ENCODE measurements at places on chromosomes 6 and 20.

GRCh38 chr6:16352258-16352635, 113.9 kb downstream of the GMPR start:
- no peak for DNase-seq

GRCh38 chr6:41705311-41705995, 30.0 kb downstream of the TFEB start:
- no peak for DNase-seq

DNA sequence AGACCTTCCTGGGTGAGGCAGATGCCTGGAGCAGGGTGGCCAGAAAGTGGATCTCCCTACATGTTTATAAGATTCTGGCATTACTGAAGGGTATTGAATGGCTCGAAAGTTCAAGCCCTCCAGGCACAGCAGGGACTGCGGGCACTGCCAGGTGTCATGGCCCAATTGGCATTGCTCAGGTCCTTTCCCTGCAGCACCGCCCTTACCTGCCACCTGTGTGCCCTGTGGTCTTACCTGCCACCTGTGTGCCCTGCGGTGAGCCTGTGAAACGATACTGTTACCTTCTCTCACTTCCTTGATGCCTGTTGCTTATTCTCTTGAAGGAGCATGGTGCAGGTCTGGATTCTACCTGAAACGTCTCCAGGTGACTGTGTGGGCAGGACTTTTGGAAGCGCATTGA, 32.2 kb downstream of the SMOC2 start:
- no peak for DNase-seq

DNA sequence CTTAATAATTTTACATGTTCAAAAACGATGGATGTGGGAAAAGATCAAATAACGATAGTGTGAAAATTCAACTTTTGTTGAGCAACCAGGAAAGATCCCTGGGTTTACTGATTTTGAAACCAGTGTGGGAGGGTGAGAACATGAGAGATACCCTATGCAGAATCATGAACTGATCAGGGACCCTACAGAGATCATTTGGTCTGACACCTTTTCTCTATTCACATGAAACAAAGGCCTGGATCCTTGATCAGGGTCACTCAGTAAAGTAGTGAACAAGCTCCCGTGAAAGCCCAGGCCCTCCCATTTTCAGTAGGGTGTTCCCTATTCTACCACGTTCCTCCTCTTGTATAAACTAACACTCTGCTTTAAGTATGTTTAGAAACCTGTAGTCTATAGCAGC, 60.5 kb upstream of the DUSP22 start:
- no peak for DNase-seq

DNA sequence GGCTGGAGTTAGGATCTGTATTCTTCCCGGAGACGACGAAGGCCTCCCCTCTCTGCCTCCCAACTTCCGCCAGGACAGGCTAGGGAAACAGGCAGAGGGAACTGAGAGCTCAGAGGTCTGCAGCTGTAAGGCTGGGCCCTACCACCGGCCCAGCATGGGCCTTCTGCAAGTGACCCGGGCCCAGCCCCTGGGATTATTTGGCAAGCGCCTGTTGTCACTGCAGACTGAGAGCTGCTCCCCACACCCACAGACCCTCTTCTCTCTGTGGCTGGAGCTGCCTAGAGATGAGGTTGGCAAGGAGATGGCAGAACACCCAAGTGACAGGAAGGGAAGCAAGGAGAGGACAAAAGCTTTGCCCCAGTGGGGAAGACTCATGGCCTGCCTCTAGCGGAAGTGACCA, 212.6 kb downstream of the ZDHHC14 start:
- no peak for DNase-seq

DNA sequence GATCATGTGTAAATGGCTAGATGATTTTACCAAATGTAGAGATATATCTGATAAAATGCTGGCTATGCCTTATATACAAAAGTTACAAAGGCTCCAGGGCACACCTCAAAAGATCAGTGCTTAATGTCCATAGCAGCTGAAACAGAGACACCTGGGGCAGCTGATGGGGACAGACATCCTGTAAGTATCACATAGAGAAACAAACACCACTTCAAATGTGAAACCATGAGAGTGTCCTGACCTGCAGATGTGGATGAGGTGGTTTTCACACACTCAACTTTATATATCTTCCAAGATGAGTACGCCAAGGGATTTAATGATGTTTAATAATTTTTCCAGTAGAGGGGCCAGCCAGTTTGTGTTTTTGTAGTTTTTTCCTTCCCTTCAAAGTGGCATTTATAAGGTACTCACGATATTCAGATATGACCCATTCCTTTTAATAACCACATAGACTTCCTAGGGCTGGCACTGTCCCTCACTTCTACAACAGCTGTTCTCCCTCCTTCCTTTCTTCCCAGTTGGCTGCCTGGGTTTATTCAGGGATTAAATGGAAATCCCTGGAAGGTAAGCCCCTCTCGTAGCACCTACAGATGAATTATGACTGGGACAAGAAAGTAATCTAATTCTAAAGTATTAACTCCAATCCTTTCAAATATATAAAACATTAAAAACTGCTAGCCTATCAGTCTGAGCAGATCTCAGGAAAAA, 50.3 kb upstream of the MCM9 start:
- DNase-seq, result no peak

GRCh38 chr6:126631363-126631762, 291.4 kb downstream of the CENPW start:
- no peak for DNase-seq

DNA sequence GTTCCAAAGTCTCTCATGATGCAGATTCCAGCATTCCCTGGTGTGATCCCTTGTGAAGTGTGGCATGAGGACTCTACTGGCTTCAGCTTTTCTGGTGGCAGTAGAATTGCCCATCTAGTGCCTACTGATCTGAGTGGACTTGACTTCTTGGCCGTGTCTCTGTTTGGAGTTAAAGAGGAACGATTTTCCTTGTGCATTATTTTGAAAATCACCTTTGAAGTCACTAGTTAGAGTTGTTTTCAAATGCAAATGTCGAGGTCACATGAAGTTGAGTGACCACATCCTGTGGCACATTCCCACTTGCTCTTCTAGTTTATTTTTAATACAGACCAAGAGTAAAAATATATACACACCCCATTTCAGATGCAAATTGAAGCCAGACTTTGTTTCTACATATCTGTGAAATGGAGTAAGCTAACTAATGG, 270.7 kb upstream of the TAB2 start:
- DNase-seq, result no peak

DNA sequence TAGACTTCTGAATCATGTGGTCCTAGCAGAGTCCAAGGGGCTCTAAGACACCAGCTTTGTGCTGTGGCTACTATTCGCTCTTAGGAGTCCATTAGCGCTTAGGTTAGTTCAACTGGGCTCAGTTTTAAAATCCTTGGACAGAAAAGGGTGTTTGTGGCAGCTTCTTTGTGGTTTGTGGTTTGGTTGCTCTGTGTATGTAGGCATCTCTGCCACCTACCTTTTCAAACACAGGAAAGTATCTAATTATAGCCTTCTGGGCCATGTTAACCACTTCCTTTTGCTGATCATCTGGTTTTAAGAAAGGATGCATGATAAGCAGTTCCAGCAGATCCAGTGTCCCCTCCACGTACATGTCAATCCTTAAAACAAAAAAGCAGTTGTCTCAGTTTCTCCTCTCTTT, 10.8 kb downstream of the GSTA4 start:
- DNase-seq, result no peak

DNA sequence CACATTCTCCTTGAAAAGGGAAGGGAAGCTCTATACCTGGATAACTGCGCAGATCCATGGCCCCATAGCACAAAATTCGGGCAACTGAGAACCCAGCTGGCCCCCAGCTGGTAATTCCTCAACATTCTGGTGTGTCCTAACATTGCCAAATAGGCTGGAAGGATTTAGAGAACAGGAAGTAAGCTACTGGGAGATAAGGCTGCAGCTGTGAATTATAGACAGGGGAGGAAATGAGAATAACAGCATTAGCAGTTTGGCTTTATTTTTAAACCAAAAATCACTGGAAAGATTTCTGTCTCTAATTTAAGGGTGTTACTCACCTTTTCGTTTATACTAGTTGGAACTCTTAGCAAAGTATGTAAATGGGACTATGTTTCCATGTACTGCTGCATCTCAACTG, 97.2 kb downstream of the TULP4 start:
- DNase-seq, result no peak

DNA sequence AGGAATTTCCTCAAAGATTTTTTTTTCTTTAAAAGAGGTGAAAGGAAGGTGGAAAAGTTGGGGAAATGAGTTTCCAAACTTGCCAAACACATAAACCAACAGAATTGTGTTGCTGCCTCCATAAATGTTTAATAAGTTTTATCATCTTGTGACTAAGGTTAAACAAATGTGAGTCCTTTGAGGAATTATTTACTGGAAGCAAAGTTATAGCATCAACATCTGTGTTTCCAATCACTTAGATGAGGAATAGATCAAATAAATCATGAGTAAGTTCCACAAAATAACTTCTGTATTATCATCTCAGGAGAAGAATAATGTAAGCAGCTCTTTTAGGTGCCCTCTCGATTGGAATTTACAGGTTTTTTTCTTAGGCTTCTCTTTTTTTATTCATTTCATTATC, 20.5 kb downstream of the TSHZ2 start:
- DNase-seq, result no peak

- no peak for DNase-seq
Measured at GRCh38 chr6:144149558-144149893, 791 bp upstream of the STX11 start.

- DNase-seq, result no peak
Measured at GRCh38 chr6:9515633-9516606, 899.0 kb downstream of the TFAP2A start.

DNA sequence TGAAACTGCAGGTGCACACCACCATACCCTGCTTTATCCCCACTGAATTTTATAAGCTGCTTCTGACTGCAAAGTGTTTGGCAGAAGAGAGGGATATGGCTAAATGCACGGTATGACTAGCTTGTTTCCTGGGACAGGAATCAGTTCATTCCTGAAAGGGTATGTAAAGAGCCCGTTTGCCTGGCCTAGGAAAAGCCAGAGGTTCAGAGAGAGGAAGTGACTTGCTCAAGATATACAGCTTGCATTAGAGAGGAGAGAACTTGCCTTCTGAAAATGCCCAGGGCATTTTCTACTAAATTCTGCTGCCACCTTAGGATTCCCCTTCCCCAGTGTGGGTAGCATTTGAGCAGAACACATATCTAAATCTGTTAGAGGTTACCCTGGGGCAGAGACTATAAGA, 683 bp upstream of the GCNT2 start:
- DNase-seq, result no peak

- DNase-seq, result no peak
Measured at GRCh38 chr6:53944091-53944490, 149.3 kb downstream of the LRRC1 start.

GRCh38 chr6:75170691-75171560, 34.9 kb downstream of the COL12A1 start:
- no peak for DNase-seq

- DNase-seq, result no peak
Measured at GRCh38 chr6:45049188-45049843, 278.8 kb upstream of the RUNX2 start.

- DNase-seq, result no peak
Measured at GRCh38 chr20:47419953-47420514, 63.5 kb upstream of the ZMYND8 start.

DNA sequence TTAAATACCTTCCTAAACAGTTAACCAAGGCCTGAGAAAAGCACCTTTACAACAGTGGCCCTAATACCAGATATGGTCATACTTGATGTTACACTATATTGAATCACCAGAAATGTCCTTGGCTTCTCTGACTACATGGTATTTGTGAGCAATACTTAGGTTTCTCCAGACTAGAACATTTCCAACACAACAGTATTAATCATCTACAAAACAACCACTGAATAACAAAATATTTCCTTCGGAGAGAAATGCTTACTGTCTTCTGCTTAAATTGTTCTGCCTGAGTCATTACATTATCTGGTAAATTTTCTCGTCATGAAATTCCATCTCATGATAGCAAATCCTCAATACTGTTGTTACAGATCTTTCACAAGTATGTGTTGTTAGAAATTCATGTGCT, 252.9 kb upstream of the RUNX2 start:
- no peak for DNase-seq
